Globus pallidus (tissue), 1 donor: ENCODE measurements at places on chromosomes 5 and 9.

GRCh38 chr9:89654025-89654662 lies 49.3 kb downstream of the GADD45G start:
- DNase-seq: peak; percentile 35

GRCh38 chr5:111834926-111835599 lies 78.1 kb upstream of the NREP start:
- DNase-seq: no peak

- DNase-seq: no peak
Observed at GRCh38 chr9:81683704-81684103, 5.6 kb downstream of the TLE1 start.

DNA sequence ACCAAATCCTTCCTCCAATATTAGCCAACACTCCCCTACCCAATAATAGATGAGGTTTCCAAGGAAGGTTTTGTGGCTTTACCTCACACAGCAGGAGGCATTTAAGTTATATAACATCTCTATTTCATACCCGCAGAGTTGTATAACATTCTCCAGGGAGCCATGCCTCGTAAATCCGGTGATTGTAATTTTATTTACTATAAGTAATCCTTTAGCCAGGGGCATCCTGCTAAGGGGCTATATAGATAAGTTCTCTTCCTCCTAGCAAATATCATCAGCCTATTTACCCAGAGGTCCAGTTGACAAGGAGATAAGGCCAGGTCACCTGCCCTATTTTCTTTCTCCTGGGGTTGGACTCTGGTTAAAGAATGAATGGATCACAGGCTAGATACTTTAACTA lies 2051.0 kb downstream of the EFNA5 start:
- no peak for DNase-seq

GRCh38 chr5:60161340-60161934 lies 267.9 kb upstream of the PDE4D start:
- DNase-seq: no peak

DNA sequence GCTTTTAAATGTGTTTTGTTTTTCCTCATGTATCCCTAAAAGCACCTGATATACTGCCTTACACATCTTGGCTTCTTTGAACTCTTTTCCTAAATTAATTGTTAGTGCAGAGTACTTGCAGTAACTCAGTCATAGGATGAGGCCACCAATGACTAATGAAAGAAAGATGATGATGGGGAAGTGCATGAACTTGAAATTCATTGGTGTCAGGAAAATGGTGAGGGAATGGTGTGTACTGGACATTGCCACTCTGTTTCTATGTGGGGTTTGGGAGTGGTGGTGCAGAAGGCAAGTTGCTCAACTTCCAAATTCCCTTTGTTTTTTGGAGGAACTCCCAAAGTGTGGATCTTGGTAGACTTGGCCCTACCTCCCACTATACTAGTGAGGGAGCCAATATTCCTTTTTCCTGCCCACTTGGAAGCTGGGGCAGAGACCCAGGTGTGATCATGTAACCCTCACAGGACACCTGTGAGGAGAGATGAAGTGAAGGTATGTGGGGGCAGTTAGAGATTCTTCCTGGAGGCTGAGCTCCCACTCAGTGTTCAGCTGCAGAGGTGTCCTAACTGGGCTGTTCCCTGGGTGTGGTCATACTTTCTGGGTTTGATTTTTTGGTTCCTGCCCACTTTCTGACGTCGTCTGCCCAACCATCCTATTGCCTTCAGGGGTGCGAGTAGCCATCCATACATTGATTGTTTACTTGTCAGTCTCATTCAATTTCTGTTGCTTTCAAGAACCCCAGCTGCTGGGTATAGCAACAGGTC lies 298.5 kb downstream of the MAST4 start:
- no peak for DNase-seq

DNA sequence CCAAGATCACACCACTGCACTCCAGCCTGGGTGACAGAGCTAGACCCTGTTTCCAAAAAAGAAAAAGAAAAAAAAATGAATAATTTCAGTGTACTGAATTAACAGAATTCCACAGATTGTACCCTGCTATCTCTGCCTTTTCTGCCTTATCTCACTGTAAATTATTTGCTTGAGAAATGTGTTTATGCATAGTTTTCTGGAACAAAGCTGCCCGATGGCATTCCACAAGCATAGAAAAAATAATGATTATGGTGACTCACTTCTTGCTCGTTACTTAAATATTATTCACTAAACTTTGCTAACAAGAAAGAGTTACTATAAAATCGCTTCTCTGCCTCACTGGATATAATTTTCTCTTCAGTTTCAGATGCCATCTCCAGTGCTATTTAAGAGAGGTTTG lies 88.7 kb upstream of the FAM169A start:
- DNase-seq: no peak

DNA sequence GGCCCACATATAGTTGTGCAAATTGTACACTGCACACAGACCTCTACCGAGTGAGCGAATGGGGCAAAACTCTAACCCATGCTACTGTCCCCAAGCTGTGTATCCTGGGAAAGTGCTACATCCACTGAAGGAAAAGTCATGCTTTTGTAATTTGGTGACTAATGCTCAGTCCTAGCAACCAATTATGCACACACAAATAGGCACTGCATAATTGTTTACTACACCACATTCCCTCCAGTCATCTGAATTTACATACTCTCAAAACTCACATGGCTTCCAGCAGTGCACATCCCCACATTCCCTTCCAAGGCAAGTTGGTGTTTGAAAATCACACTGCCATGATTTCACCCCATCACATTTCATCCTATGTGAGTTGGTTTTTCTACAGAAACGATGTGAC lies 125.9 kb upstream of the OSMR start:
- DNase-seq: no peak

DNA sequence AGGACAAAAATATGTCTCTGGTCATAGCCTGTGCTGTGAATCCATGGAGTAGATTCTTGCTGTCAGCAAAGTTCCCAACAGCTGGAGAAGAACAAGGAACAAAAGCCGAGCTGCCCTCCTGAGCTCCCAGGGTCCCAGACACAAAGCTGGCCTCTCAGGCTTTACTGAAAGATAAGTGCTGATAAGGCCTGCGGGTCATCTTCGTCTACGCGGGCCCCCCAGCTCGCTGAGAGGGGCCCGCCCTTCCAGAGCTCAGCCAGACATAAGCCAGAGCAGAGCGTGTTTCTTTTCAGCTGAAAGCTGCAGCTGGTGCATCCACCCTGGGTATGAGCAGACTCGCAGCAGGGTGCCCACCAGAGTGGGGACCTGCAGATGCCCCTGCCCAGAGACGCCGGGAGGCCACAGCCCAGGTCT lies 84.7 kb downstream of the HSD17B3 start:
- DNase-seq: no peak

DNA sequence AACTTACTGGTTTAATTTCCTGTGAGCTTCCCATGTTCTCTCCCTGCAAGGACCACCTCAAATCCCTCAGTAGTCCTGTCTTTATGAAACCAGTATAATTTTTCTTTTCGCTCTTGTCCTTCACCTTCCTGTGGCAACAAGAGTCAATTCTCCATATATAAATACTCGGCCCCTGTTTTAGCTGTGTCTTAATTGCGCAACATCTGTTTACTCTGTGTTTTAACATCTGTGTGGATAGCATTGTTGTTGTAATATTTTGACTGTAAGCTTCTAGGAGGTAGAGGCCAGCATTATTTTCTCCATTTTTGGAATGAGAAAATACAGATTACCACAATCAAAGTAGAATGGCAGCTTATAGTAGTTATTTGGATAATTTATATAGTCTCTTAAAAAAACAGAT lies 30.2 kb upstream of the CDKN2B start:
- no peak for DNase-seq

GRCh38 chr5:62316176-62316502 lies 10.1 kb downstream of the KIF2A start:
- no peak for DNase-seq

- DNase-seq: no peak
Observed at GRCh38 chr5:28156981-28157380, 1118.6 kb upstream of the CDH9 start.
